ENCODE measurements at places on chromosomes 7 and 10. TPM values are rescaled to one million over a fixed set of nuclear protein-coding genes. Genes with fewer than 3 reads are reported as not detected.

The MSMB gene
- total RNA-seq, result not detected

The AKR1D1 gene
- total RNA-seq, result not detected

The ELMO1 gene
- 66.2 TPM for total RNA-seq

The CH25H gene
- total RNA-seq, result not detected

The GPRIN2 gene
- total RNA-seq, result not detected

The LRIT1 gene
- not detected for total RNA-seq

The INA gene
- total RNA-seq, result 0.94 TPM

Data from CD8-positive, alpha-beta memory T cell (primary cell).